ENCODE measurements at places on chromosomes 2 and 18. TPM values are rescaled to one million over a fixed set of nuclear protein-coding genes. Genes with fewer than 3 reads are reported as not detected.
A peak's percentile ranks its signal among the peaks of the same experiment; 100 is the strongest.

- H3K27me3 ChIP-seq, result peaks cover 11% of the 10 kb centered on the region
- H3K4me3 ChIP-seq, result no peak overlapping the region
- no peak overlapping the region for H3K27ac ChIP-seq
- peaks cover 6% of the 10 kb centered on the region for H3K4me1 ChIP-seq
- peak; percentile 20 for DNase-seq
Measured at GRCh38 chr18:50038448-50038847, 156.5 kb downstream of the MYO5B start.

TRAF3IP1 gene
- total RNA-seq, result 3.6 TPM

ZNF804A gene
- total RNA-seq, result not detected

REG3A gene
- not detected for total RNA-seq

GRCh38 chr18:74896390-74896991 lies 298.8 kb downstream of the ZNF407 start:
- peaks cover 2% of the 10 kb centered on the region for H3K4me1 ChIP-seq
- H3K4me3 ChIP-seq, result no peak overlapping the region
- DNase-seq, result peak; percentile 67
- no peaks in the 10 kb centered on the region for H3K27me3 ChIP-seq
- no peaks in the 10 kb centered on the region for H3K36me3 ChIP-seq
- H3K27ac ChIP-seq, result no peak overlapping the region

GRCh38 chr2:85925216-85925671 lies 36.5 kb upstream of the ST3GAL5 start:
- H3K27ac ChIP-seq, result no peak overlapping the region
- H3K27me3 ChIP-seq, result no peaks in the 10 kb centered on the region
- no peak overlapping the region for H3K4me3 ChIP-seq
- H3K36me3 ChIP-seq, result no peaks in the 10 kb centered on the region
- DNase-seq, result no peak
- H3K4me1 ChIP-seq, result peaks cover 7% of the 10 kb centered on the region

- H3K4me3 ChIP-seq, result no peak overlapping the region
- H3K27me3 ChIP-seq, result no peaks in the 10 kb centered on the region
- no peak overlapping the region for H3K27ac ChIP-seq
- no peak for DNase-seq
- no peaks in the 10 kb centered on the region for H3K4me1 ChIP-seq
Measured at GRCh38 chr2:198706476-198707082, 751.2 kb downstream of the SATB2 start.
